ENCODE measurements at places on chromosomes 7 and 10.

- DNase-seq = no peak
Measured at GRCh38 chr10:7111561-7111960, 299.3 kb downstream of the SFMBT2 start.

- DNase-seq = no peak
Measured at GRCh38 chr10:104694074-104694473, 53.0 kb downstream of the SORCS3 start.

DNA sequence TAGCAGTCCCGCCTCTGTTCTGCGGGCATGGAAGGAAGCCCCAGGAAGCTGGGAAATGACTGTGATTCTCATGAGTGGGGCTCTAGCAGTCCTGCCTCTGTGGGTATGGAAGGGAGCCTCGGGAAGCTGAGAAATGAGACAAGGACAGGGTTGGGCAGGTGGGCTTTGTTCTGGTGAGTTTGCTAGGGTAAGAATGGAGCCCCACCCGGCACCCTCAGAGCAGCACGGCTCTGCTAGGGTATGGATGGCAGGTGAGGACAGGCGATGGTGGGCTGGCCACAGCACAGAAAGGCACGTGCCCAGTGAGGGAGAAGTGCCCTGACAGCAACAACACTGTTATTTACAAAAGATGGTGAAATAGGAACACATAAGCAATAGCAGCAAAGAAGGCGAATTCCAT, 39.6 kb downstream of the SVIL start:
- no peak for DNase-seq

DNA sequence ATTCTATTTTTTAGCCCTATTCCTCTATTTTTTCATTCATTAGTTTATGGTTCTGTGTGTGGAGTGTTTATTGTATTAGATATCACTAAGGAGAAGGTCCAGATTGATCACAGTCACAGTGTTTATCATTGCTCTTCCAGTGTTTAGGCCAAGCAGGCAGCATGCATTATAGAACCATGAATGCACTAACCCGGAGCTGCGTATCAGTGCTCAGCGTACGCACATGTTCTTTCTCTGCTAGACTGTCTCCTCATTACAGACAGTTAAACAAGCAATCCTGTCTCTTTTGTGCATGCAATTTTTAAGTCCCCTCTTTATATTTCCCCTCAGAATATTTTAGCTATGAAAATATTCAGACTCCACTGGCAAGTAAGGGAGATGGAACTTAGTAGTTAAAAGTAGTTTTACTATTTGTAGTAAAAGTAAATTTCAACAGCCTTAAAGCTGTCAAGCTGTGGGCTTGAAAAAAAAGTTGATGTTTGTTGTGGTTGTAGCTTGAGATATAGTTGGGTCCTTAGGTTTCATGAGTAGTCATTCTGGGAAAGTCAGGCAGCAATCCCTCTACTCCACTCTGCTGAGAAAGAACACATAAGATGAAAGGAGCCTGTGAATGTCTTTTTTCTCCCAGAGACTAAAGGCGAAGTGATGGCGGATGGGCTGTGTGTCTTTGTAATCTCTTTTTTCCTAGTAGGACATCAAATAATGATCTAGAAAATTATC, 260.4 kb downstream of the CDK14 start:
- no peak for DNase-seq

DNA sequence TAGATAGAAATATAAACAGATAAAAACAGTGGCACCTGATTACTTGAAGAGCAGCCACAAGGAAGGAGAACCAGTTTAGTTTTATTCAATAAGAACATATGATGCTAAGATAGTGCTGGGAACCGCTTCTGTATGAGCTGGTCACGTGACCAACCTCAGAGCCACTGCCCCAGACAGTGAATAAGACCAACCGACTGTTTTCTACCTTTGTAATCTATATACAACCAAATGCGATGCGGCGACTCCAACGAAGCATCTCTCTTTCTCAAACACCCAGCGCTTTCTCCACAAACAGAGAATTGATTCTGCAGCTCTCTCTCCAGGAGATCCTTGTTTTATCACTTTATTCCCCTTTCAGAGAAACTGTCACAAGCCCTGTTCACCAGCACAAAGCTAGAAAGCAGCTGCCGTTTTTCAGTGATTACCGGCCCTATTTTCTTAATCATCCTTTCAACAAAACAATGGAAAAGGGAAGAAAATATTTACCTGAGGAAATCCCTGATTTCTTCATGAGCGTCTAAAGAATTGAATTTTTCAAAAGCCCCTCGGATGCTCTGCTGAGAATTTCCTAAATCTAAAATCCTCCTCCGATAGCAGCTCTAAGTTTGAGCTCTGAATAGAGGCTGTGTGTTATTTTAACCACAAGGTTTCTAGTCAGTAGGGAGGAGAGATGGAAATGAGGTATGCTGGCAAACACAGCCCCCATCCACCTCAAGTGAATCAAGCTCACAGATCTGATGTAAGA, 55.7 kb upstream of the JCAD start:
- DNase-seq = no peak

GRCh38 chr10:24519950-24520349, 203.7 kb downstream of the ARHGAP21 start:
- DNase-seq = no peak

DNA sequence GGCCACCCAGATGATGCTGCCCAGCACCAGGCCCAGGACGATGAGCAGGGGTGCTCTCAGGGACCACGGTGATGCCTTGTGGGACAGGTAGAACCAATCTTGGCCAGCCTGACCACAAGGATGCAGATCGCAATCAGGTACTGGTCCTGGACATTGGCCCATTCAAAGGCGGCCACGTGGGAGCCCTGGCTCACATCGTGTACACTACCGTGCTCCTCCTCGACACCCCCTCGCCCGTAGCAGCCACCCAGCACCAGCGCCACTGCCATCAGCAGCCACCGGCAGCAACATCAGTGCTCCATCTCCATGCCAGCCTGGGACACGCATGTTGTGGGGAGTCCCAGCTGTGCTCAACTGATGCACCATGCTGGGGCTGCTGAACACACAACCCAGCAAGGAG, 39.0 kb downstream of the AGAP6 start:
- no peak for DNase-seq

GRCh38 chr10:93106631-93107072, 33.0 kb downstream of the CYP26A1 start:
- DNase-seq = no peak

- no peak for DNase-seq
Measured at GRCh38 chr7:54091322-54091721, 450.9 kb upstream of the VSTM2A start.

DNA sequence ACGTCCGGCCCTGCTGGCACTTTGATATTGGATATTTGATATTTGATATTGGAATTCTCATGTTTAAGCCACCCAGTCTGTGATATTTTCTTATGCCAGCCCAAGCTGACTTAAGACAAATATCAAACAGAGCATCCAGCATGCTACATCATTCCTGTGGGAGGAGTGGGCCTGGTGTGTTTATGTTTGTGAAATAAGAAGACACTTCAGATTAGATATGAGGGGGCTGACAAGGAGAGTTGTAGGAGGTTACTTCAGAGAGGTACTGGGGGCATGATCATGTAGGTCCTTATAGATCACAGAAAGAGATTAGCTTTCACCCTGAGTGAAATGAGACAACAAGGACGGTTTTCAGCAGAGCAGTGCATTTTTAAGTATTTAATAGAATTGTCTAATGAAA, 382.9 kb downstream of the SEMA3D start:
- no peak for DNase-seq

GRCh38 chr7:124779194-124779593, 13.6 kb upstream of the GPR37 start:
- no peak for DNase-seq

DNA sequence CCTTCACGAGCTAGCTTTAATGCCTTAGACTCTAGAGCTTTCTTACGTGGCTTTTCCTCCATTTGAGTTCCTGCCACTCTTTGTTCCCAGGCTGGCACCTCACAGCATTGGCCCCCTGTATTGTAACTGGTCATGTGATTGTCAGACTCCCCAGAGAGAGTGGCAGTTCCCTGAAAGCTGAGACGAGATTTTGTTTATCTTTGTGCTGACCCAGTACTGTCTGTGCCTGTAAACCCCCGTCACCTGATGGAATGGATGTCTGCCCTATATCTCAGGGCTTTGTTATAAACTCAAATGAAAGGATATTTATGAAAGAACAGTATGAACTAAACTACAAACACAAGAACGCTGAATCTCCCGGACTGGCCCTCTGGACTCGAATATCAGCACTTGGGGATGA, 13.0 kb downstream of the NOBOX start:
- no peak for DNase-seq

DNA sequence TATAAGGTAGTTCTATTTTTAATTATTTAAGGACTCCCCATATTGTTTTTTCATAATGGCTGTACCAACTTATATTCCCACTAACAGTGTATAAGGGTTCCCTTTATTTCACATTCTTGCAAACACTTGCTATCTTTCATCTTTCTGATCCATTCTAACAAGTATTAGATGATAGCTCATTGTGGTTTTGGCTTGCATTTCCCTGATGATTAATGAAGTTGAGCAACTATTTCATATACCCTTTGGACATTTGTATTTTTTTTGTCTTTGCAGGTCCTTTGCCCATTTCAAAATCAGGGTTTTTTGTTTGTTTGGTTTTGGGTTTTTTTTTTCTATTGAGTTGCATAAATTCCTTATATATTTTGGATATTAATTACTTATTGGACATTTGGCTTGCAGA, 107.2 kb downstream of the EPC1 start:
- DNase-seq = no peak

GRCh38 chr7:28903730-28904577, 54.2 kb downstream of the TRIL start:
- no peak for DNase-seq

- no peak for DNase-seq
Measured at GRCh38 chr10:70722820-70723424, 50.6 kb downstream of the ADAMTS14 start.

DNA sequence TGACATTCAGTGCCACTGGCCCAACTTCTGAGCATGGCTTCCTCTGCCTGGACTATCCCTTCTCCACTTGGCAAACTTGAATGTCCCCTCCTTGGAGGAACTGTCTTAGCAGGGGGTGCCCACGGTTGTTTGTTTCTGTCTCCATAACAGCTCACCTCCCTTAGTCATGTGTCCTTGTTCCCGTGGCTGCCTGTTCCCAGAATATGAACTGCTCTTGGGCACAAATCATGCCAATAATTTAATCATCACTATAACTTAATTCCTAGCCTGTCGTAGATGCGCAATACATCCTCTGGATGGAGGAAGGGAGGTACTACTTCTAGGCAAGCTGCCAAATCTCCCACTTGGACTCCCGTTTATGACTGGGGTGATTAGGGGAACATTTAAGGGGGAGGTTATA, 173.1 kb downstream of the MYOF start:
- no peak for DNase-seq

DNA sequence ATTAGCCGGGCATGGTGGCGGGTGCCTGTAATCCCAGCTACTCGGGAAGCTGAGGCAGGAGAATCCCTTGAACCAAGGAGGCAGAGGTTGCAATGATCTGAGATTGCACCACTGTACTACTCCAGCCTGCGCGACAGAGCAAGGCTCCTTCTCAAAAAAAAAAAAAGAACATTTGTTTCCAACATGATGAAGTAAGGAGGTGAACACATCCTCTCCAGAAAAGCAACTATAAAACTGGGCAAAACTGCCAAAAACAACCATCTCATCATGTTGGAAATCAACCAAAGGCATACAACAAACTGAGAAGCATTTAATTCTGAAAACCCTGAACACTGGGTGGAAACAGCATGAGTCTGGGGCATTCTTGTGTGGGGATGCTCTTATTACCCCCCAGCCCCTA, 14.3 kb downstream of the PRTFDC1 start:
- DNase-seq = no peak

- peak; percentile 7 for DNase-seq
Measured at GRCh38 chr10:118568327-118568848, 27.1 kb downstream of the PRLHR start.

- DNase-seq = no peak
Measured at GRCh38 chr10:103098240-103098639, 94.8 kb downstream of the NT5C2 start.

DNA sequence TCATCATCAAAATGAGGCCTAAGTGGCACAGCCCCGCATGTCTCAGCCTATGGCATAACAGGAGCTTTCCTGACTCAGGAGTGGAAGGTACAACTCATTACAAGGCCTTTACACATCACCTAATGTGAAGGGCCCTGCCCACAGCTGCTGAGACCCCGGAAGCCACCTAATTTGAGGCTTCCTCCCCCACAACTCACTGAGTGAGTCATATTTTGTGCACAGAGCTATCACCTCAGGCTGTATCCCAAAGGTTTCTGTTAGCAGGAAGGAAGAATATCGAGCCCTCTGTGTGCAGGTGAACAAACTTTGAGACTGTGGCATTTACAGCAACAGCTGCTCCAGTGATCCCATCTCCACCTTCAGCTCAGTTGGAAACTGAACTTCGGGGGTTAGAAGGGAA, 20.6 kb downstream of the HTR5A start:
- peak; percentile 19 for DNase-seq

- no peak for DNase-seq
Measured at GRCh38 chr10:55212051-55212450, 411.0 kb upstream of the PCDH15 start.

- no peak for DNase-seq
Measured at GRCh38 chr10:34179280-34179679, 635.8 kb downstream of the PARD3 start.

DNA sequence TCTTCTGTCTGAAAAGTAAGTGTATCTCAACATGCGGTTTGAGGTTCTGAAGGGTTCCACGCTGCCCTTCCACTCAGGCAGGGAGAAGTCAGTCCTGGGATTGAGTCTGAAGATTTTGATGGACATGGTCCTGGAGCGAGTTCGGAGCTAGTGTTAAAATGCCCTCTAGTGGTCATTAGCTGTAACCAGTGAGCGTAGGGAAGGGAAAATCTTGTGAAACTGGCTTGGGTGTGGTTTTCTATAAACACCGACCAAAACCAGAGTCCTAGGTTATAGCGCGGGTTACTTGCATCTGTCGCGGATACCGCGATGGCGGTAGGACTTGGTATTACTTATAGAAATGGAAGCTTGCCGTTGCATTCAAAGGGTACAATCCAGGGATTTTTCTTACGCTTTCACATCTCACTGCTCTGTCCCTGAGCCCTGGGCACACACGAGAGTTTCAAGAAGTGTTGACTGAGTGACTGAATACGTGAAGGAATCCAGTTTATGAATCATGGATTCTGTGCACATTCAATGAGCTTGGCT, 348.2 kb upstream of the C7orf33 start:
- no peak for DNase-seq

- DNase-seq = no peak
Measured at GRCh38 chr7:65239707-65240352, 133.8 kb upstream of the ZNF92 start.

DNA sequence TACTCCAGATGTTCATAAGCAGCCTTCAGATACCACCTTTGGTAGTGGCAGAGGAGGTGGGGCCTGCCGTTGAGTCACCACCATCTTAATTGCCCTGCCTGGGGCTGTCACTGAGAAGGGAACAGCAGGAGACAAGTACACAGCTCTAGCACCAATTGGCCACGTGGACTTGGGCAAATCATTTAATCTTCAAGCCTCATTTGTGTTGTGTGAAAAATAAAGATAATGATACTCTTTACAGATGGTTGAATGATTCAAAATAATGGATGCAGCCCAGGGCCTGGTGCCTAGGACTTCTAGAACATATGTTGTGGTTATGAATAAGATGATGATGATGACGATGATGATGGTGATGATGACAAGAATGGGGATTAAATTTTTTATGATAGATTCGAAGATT, 111.9 kb upstream of the ADAM12 start:
- no peak for DNase-seq
